Daoy (cell line): ENCODE measurements at places on chromosomes 2 and 18. TPM values are rescaled to one million over a fixed set of nuclear protein-coding genes. Genes with fewer than 3 reads are reported as not detected.

The SMYD1 gene
- not detected in 2 replicates for total RNA-seq

The PLEK gene
- not detected in 2 replicates for total RNA-seq

The GATA6 gene
- total RNA-seq = 18.2 and 19.0 TPM in 2 replicates

The SERPINB8 gene
- 29.9 and 37.6 TPM in 2 replicates for total RNA-seq

The CD207 gene
- not detected in 2 replicates for total RNA-seq

The DNAJC5G gene
- total RNA-seq = not detected in 2 replicates

The ALK gene
- 0.03 and 0.11 TPM in 2 replicates for total RNA-seq

The RRM2 gene
- 155 and 162 TPM in 2 replicates for total RNA-seq

The ANKRD62 gene
- not detected in 2 replicates for total RNA-seq

DNA sequence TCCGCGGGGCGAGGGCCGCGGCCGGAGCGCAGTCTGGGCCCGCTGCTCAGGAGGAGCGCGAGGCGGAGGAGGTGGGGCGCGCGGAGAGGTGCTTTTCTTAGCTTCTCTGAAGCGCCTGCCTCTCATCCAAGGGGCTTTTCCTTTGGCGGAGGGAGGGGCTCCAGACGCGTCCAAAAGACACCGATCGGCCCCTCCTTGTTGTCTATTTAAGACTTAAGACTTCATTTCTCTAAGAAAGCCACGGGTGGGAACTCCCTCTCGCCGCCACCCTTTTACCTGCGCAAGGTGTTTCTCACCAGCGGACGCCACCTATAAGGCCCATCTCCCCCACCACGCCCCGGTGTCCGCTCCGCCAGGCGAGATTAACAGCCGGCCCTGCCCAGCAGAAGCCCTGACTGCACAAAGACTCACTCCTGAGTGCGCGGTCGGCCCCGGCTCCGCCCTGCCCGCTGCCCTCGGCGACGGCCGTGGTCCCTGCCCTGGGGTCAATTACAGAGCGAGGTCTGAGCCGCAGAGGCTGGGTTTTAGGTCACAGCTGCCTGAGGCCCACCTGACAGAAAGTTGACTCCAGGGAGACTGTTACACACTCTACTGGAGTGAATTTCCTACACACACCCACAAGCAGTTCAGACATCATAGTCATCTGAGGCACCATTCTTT lies at the start of gene DSC2:
Gene DSC2, minus strand, starts transcription at position 397 of the 660 bp plus-strand sequence. CDS start 450 bp downstream, outside the sequence.
- peak; percentile 7 for DNase-seq

DNA sequence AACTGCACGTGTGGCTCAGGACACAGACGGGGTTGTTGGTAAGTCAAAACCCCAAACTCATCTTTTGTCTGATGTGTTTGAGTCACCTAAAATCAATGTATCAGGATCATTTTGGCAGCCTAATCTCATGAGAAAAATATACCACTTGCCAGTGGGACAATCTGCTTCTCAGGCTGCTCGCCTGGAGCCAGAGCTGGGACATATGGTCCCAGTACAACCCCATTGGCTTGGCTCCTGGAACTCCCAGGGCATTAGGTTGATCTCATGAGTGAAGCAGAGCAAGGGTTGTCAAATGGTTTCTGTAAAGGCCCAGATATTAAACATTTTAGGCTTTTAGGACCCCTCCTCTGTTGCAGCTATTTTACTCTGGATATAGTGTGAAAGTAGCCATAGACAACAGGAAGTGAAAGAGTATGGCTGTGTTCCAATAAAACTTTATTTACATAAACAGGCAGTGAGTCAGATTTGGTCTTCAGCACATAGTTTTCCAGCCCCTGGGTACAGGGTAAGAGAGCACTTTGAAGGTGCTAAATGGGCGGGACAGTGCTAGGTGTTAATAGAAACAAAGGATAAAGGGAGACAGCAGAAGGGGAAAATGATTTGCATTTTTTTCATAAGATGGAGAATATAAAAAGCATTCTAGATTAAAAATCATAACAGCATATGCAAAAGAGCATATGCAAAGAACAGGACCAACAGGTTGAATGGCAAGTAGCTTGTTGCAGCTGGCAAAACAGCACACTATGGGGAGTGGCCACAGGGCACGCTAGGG lies 290.8 kb downstream of the KCNS3 start:
- no peak for DNase-seq

GRCh38 chr2:167814881-167815718 lies 432.3 kb downstream of the STK39 start:
- no peak for DNase-seq

- DNase-seq = no peak
Measured at GRCh38 chr18:79147014-79147413, 77.8 kb downstream of the ATP9B start.

DNA sequence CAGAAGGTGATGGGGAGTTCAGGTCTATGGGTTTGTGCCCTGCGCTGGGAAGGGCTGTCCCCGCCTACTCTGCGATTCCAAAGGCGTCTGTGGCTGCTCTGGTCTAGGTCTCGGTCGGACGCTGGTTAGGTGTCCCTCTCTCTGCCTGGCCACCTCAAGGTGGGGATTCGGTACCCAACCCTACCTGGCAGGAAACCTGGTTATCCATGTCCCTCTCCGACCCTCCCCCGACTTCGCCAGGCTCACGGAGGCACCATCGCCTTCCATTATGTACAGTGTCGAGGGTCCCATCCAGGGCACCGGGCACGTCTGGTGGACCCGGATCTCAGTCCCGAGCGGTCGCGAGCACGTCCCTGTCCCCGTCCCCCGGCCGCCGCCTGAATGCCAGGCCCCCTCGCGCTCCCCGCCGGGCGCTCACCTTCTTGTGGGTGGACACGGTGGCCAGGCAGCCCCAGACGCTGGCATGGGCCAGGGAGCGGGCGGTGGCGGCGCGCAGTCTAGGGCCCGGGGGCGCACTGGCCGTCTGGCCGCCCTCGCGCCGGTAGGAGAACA lies 628 bp downstream of the CREG2 start:
- peak; percentile 11 for DNase-seq

GRCh38 chr18:77935342-77935741 lies 685.7 kb downstream of the GALR1 start:
- DNase-seq = no peak

GRCh38 chr2:205902041-205902899 lies 183.7 kb downstream of the INO80D start:
- DNase-seq = peak; percentile 24

GRCh38 chr2:97950329-97951154 lies 45.2 kb downstream of the TMEM131 start:
- peak; percentile 69 for DNase-seq

DNA sequence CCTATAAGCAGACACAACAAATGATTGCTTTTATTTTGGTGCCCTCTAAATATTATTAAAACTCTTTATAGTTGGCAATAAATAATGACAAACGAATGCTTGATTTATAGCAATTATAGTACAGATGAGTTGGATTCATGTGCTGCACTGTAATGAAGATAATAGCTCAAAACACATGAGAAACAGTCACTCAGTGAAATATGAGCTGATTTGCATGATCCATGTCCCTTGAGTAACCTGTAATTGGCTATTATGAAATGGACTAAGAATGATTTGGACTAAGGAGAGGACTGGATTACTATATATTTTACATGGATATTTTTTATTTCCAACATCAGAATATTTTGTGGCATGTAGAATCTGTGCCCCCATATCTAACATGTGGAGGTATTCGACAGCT lies 365.6 kb upstream of the UBE2E3 start:
- DNase-seq = no peak

DNA sequence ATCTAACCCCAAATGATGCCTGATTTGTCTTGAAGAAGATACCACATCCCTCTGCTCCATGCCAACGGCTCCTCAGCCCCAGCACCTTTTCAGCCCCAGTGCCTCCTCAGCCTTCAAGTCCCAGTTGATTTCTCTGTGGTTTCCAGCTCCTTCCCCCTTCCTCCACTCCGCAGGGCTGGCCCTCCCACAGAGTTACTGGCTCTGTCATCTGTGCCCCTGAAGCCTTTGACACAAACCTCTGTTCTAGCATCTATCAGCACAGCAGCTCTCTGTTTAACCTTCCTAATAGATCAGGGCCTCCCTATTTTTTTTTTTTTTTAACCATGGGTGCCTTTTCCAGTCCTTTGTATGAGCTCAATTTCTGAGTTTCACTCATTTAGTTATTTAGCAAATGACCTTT lies 201.3 kb upstream of the CXCR4 start:
- DNase-seq = peak; percentile 30

DNA sequence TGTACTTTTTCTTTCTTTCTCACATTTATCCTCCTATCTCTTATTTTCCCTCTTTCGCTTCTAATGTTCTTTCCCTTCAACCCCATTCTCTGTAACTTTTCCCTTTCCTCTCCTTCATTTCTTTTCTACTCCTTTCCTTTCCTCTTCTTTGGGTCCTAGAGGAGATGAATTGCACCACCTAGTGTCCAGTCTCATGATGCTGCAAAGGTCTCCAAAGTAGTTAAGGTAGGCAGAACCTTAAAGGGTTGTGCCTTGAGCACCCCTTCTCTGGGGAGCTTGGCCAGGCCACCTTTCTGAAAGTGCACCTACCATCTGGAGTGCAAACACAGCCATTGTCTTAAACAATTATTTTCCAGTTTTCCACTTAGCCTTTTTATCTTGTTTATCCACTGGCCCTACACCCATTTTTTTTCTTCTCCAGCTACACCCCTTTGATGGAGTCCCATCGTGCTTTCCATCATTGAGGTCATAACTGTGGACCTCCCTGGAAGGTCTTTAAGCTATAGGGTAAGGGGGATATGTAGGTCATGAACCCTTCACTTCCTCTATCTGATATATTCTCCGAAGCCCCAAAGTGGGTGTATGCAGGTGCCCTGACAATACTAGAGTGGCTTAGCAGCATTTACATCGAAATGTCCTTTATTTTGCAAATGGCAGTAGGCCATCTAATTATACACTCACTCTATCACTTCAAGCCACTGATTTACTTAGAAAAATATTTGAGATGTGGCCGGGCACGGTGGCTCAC lies 155.9 kb downstream of the ESCO1 start:
- DNase-seq = peak; percentile 36

DNA sequence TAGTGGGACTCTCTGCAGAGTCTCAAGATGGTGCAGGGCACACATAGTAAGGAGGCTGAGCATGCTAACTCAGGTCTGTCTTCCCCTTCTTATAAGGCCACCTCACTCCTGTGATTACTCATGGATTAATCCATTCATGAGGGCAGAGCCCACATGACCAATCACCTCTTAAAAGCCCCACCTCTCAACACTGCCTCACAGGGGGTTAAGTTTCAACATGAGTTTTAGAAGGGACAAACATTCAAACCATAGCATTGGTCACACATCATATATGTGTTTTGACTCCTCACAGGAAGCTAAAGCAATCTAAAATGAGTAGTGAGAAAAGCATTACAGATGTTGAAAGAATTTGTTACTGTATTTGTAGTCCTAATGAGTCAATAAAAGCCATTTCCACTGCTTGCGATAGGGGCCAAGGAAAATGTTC lies 57.5 kb downstream of the DTNA start:
- DNase-seq = peak; percentile 75

DNA sequence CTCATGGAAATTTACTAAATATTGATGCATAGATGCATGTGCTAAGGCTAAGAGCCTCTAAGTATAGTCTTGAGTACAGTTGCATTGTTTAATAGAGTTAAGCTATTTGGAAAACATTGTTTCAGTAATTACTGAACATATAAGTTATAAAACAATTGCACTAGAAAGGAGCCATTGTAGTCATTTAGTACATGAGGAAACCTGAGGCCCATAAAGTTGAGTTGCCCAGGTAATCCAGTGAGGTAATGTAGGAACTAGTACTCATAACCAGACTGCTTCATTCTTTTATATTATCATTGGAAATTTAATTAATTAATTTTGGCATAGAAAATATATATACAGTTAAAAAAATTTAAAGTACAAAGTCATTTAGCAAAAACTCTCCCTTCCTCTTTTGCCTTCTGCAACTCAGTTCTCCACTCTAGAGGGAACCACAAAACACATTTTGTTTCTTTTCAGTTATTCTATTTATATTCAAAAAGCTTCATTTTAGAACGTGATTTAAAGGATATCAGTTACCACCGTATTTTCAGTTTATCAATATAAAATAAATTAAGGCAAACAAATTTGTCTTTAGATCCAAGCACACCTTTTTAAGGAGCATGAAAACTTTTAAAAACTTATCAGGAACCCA lies 27.8 kb upstream of the TBR1 start:
- no peak for DNase-seq

- DNase-seq = no peak
Measured at GRCh38 chr2:241035818-241036396, 37.5 kb downstream of the SNED1 start.

GRCh38 chr2:192487636-192488035 lies 292.9 kb upstream of the TMEFF2 start:
- DNase-seq = no peak

- DNase-seq = no peak
Measured at GRCh38 chr2:209389171-209389618, 34.7 kb upstream of the MAP2 start.

DNA sequence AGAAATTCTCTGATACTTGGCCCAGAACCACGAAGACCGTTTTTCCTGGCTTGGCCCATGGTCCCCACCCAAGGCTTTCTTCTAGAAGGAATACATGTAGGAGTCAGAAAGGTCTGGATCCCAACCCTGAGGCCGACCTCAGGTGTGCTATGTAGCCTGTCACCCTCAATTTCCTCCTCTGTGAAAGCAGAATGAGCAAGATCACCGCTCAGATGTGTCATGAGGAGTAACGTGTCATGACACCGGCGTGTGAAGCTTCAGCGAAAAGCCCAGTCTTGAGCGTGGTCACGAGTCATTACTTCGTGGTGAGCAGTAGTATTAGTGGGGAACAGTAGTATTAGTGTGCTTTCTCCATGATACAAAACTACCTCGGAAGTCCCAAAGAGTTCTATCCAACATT lies 103.4 kb downstream of the ALPK2 start:
- peak; percentile 23 for DNase-seq

DNA sequence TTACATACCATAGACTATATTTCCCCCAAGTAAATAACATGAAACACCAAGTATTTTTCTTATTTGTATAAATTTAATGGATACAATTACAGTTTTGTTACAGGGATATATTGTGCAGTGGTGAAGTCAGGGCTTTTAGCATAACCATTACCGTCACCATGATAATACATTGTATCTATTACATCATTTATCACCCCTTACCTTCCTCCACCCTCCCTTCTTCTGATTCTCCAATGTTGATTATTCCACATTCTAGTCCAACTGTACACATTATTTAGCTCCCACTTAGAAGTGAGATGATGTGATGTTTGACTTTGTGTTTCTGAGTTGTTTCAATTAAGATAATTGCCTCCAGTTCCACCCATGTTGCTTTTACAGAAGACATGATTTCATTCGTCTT lies 35.2 kb upstream of the NETO1 start:
- no peak for DNase-seq

GRCh38 chr2:182628916-182629315 lies 87.1 kb upstream of the DNAJC10 start:
- no peak for DNase-seq
